ENCODE measurements at places on chromosomes 7 and 10.

GRCh38 chr7:8762803-8763202 lies 329.4 kb downstream of the NXPH1 start:
- DNase-seq, result no peak

GRCh38 chr7:90455163-90456030 lies 14.0 kb upstream of the PTTG1IP2 start:
- DNase-seq, result no peak

DNA sequence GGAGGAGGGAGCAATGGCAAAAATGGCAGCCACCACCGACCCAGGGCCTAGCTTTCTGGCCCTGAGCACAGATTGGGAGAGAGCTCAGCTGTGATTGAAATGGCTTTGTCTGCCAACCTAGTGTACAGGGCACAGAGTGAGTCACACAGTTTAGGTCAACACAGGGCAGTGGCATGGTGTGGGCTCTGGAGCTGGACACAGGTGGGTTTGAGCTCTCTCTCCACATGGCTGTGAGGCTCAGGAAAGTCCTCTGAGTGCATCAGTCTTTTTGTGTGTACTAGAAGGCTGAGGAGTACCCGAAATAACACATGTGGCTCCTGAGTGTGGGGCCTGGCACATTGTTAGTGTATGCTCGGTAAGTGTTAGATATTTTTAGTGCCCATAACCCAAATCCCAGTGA lies 60.2 kb upstream of the LOXL4 start:
- DNase-seq, result no peak

- no peak for DNase-seq
Observed at GRCh38 chr10:132482090-132482800, 55.3 kb upstream of the INPP5A start.

DNA sequence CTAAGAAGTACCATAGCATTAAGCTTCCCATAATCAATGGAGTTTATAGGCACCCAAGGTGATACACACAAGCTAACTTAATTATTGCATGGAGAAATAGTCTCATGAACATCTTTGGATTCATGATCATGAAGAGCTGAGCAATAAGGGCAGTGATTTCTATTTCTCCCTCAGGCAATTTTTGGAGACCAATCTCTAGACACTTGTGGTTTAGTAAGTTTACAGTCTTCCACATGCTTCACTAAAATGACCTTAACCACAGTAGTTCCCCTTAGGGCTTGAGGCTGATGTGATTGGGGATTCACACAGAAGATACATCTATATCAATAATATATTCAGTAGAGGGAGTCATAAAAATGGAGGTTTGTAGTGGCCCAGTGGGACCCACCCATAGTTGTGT lies 241.2 kb downstream of the CCDC7 start:
- DNase-seq, result no peak

DNA sequence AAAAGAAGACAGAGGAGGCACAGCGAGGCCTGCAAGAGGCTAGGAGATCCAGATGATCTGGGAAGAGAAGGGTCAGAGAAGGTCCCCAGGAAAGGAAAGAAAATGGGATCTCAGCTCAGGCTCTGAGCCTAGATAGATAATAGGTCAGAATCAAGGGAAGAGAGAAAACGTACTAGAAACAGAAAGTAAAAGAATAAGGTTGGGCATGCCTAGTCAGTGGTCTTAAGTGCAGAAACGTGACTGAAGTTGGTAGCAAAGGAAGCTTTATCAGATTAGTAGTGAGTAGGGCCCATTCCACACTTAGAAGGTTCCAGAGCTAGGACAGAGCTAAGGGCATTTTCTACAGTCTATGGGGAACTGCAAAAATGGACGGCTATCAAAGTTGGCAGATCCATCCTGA lies 84.8 kb upstream of the ASAH2 start:
- no peak for DNase-seq

GRCh38 chr10:12400266-12400931 lies 51.1 kb downstream of the CAMK1D start:
- no peak for DNase-seq

- no peak for DNase-seq
Observed at GRCh38 chr7:7921830-7922229, 46.8 kb upstream of the GLCCI1 start.

DNA sequence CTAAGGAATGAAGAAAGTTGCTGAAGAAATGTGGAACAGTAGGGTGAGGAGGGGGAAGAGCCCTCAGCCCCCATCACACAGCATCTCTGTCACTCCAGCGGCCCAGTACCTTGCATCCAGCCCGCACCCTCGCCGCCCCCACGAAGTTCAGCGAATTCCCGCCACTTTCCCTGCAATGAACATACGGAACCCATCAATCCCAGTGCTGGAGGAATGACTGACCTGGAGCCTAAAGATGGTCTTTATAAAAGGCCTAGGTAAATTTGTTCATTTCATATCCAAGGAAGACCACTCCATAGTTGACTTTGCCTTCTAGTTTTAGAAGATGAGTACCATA lies 779 bp upstream of the KIF5B start:
- DNase-seq, result no peak

GRCh38 chr7:135385209-135385608 lies 124.7 kb downstream of the CNOT4 start:
- DNase-seq, result no peak

DNA sequence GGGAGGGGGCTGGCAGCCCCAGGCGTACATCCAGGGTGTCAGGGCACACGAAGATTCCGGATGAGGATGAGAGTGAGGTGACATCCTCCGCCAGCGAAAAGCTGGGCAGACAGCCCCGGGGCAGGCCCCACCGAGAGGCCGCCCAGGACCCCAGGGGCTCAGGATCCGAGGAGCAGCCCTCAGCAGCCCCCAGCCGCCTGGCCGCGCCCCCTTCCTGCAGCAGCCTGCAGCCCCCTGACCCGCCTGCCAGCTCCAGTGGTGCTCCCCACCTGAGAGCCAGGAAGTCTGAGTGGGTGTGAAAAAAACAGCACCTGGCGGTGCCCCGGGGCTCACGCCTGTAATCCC lies 3.2 kb downstream of the GJD4 start:
- DNase-seq, result no peak

DNA sequence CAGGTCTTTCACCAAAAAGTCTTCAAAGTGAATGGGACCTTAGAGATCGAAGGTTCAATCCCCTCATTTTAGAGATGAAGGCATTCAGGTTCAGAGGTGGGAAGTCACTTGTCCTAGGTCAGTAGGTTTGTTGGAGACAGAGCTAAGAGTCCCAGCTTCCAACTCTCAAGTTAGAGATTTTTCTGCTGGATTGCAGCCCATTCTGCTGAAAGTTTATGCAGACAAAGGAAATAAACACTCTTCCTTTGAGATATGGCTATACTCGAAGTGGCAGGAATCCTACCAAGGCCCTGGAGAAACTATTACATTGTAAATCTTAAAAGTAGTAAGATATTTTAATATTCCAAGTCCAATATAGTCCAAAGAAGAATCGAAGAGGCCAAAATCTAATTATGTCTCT lies 64.4 kb downstream of the LYZL1 start:
- no peak for DNase-seq

DNA sequence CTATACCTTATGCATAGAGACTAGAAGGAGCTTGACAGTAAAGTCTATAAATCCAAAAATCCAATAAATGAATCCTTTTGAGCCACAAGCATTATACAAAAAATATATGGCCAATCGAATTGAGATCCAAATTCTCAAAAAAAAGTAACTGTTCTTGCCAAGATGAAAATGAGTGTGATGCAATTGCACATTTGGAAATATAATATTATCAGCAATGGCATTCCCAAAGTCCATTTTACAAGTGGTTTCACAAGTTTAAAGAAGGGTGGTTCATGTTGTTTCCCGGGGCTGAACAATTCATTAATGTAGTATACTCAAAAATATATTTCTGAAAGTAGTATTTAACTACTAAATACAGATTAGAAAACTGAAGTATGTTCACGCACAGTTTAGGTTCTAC lies 7.3 kb downstream of the RP9 start:
- DNase-seq, result no peak

GRCh38 chr10:60521974-60522405 lies 132.3 kb upstream of the ANK3 start:
- peak; percentile 15 for DNase-seq

DNA sequence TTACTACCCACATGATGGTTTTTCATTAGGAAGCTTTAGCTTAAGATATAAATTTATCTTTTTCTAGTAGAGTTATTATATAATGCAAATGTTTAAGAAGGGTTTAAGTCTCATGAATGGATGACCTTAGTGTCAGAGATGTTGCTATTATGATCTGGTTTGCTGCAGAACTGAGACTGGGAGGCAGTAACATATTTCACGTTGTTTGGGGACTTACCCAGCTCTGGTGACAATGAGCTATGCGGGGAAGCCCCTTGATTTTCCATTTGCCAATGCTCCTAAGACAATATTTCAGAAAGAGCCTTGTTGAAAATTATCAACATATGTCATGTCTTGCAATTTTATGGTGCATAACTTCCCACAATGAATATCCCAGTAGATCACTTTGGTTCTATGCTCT lies 754.6 kb downstream of the REEP3 start:
- DNase-seq, result no peak

DNA sequence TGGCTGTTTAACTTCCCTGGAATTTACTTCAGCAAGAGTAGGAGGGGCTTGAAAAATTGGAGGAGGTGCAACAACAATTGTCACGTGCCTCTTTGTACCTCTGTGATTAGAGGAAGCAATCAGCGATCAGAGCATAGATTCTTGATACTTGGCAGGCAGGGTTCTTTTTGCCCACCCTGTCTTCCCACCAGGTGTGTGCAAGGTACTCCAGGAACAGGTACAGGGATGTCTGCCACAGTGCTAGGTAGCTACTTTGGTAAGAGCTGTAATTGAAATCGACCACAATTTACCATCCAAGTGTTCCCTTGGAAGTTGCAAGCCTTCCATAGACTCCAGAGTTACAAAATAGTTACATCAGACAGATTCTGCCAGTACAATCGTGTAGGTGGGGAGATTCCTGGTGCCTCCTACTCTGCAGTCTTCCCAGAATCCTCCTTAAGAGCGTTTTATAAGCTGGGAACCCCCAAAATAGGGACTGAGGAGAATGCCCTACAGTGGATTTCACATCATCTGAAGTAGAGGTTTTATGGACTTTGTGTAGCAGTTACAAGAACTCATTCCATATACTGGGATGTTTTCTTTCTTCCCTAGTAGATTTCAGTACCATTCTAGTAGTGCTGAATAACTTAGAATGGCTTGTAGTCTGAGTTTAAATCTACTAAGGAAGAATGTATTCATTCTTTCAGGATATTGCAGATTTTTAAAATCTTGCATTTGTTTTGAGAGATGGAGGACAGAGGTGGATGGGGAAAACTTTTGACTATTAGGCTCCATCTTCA lies 101.9 kb downstream of the EXOC4 start:
- no peak for DNase-seq

DNA sequence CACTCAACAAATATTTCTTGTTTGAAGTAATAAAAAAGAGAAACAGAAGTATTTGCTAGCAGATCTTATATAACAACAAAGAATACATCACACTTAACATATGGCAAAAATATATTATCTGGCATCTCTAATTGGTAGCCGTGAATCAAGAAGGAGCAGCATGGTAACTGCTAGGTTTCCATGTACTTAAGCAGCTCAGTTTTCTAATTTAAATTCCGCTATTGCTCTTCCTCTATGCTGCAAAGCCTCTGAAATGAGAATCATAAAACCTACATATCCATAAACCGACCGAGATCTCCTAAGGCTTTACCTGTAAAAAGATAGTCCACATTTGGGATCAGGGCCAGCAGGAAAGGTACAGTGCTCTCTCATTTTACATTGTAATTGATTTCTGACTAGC lies 76.6 kb upstream of the PTPRZ1 start:
- no peak for DNase-seq

- no peak for DNase-seq
Observed at GRCh38 chr10:1061930-1062774, 6.0 kb downstream of the WDR37 start.

GRCh38 chr10:274866-275265 lies 139.6 kb downstream of the ZMYND11 start:
- DNase-seq, result no peak

GRCh38 chr7:132575982-132576720 lies at the start of gene PLXNA4:
Gene PLXNA4 (minus strand): TSS chr7:132576470. CDS start chr7:132508693, 67,777 bp downstream.
- DNase-seq, result peak; percentile 29

- DNase-seq, result no peak
Observed at GRCh38 chr10:104924101-104924795, 283.2 kb downstream of the SORCS3 start.

DNA sequence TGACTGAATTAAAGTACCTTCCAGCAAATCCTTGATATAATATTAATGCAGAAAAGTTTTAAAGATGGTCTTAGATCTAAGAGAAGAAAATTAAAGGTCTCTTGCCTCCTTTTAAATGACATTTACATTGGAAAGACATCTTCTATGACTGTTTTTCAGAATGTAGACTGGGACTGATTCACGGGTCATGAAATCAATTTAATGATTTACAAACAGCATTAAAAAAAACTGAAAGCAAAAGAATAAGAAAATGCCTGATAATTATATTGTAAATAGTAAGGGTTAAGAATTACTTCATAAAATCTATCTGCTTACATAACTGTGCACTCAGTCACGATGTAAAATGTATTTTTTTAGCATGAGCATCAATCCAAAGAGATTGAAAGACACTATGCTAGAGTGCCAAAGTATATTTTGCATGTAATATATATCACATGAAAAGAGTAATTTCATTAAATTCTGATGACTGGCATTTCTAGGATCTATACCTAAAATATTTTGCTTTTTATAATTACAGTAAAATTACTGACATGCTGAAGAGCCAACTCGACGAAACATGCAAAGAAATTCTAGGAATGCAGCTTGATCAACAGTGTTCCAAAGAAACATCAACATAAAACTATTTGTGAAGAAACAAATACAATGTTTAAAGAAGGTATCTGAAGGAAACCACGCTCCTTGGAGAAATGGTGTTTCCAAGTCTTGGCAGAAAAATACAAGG lies 35.1 kb downstream of the RTKN2 start:
- DNase-seq, result no peak

DNA sequence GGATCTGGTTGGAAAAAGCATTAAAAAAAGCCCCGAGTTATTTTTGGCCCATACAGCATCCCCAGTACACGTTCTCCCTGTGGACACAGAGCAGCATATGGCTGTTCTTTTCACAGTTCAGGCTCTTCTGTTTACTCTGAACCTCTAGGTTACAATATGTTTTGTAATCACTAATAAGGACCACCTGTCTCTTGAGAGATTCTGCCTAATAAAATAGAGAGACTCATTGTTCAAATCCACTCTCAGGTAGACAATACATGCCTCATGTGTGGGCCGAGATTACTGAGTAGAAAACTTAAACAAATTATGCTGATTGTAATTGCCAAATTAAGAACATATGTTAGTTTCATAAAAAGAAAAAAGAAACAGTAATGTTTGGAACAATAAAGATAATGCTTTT lies 647.7 kb downstream of the GRM8 start:
- DNase-seq, result no peak

- DNase-seq, result no peak
Observed at GRCh38 chr7:155011086-155011485, 8.2 kb upstream of the PAXIP1 start.

Measured in WTC11 (cell line).